WTC11 (cell line): ENCODE measurements at places on chromosomes 6 and 20. TPM values are rescaled to one million over a fixed set of nuclear protein-coding genes. Genes with fewer than 3 reads are reported as not detected.

The RFX6 gene
- total RNA-seq, result 0.11 TPM in 1 of 3 replicates, not detected in the others

The ACTR5 gene
- total RNA-seq, result 9.8 to 12.0 TPM (median 11.5 TPM) in 3 replicates

The RAB44 gene
- total RNA-seq, result 0.07 to 0.11 TPM in 2 of 3 replicates, not detected in the other

The SLC35F1 gene
- 9.2 to 11.0 TPM (median 9.4 TPM) in 3 replicates for total RNA-seq

The AGPAT4 gene
- 19.7 to 27.4 TPM (median 25.3 TPM) in 3 replicates for total RNA-seq
